Suppressor macrophage treated with lipopolysaccharide for 4 hours (primary cell): ENCODE measurements at places on chromosomes 12 and 14.

- DNase-seq = peak; percentile 86
Observed at GRCh38 chr12:7142056-7142644, 12.0 kb downstream of the CLSTN3 start.

- peak; percentile 69 for DNase-seq
Observed at GRCh38 chr12:47819138-47819895, 386 bp downstream of the HDAC7 start.

GRCh38 chr12:83538361-83538965 lies 851.8 kb downstream of the TMTC2 start:
- no peak for DNase-seq

DNA sequence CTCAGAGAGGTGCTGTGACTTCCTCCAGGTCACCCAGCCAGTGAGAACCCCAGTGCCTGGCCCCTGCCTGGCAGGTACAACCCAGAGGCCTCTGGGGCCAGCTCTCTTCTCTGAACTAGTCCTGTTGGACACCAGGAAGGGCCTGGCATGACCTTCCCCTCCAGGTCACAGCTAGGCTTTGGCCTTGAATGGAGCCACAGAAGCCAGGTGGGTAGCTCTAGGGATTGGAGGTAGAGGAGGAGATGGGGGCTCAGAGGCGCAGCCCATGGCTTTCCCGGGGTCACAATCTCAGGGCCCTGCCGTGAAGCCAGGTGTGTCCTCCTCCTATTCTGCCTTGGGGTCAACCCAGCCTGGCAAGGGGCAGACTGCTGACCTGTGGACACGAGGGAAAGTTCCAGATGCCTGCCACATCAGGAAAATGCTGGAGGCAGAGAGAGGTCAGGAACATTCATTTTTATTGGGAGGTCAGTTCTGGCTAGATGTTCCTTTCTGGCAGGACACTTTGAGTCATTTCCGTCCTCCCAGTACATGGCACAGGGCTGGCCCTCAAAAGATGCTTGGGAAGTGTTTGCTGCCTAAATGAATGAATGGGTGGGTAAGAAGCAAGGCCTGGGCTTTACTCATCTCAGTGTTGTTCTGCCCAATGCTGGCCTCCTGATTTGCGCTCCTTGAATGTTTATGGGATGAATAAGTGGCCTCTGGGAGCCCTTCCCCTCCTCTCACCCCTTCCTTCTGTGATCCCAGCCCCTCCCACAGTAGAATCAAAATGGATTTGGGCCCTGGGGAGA lies 25.4 kb downstream of the FAM222A start:
- no peak for DNase-seq

DNA sequence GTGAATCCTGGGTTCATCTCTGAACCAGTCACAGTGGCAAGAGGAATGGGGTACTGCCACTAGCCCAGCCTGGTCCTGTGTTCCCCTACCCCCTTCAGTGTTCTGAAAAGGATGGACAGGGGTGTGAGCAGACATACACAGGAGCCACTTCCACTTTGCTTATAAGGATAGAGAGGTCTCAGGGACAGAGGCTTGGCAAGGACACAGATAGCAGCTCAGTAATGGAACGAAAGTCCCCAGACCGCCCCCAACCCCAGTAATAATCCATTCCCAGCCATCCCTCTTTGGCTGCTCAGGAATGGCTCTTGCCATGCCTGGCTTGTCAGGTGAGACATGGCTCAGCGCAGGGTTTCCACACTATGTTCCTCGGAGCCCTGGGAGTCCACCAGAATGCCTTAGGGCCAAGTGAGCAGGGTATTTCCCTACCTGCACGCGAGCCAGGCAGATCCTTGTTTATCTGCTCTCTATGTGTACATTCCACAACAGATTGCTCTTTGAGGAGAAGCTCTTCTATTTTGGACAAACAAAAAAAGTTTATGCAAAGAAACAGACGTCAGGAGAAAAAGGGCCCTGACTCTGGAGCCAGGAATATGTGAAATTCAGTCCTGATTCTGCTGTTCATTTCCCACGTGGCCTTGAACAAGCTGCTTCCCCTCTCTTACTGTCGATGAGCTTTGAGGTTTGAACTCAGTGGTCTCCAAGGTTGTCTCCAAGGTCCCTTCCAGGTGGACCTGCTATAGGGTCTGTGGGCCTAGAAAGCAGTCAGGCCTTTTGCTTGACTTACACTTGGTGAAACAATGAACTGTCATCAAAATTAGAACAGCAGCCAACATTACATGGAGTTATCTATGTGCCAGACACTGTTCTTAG lies 10.0 kb downstream of the UBE3B start:
- no peak for DNase-seq

- no peak for DNase-seq
Observed at GRCh38 chr12:43132291-43132690, 419.7 kb downstream of the ADAMTS20 start.

DNA sequence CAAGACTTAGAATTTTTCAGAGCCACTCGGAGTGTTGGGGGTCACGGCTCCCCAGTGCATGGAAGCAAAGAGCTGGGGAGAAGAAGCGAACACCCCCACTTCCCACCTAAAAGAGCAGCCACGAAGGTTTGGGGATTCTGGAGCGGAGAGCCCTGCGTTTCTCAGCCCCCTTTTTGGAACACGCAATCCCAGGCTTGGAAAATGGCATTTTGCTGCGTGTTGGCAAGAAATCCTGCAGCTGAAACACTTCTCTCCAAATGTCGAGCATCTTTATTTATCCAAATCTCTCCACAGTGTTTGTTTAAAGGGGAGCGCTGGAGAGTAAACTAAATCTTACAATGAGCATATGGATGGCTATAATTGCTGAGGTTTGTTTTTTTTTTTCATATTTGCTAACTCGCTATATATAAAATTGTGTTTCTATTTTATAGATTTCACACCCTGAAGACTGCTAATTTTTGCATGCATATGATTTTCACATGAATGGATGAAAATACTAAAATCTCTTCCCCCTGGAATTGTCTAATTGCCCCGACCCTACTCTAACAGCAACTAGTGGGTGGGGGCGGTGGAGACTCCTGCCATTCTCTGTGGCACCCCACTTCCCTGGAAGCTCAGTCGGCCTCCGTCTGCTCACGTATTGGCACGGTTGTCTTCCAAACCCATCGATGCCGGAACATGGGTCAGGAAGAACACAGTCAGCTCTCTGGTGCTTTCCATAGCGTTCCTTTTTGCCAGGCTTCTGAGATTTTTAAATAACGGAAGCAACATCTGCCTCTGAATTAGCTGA lies 120.5 kb downstream of the GCH1 start:
- no peak for DNase-seq

DNA sequence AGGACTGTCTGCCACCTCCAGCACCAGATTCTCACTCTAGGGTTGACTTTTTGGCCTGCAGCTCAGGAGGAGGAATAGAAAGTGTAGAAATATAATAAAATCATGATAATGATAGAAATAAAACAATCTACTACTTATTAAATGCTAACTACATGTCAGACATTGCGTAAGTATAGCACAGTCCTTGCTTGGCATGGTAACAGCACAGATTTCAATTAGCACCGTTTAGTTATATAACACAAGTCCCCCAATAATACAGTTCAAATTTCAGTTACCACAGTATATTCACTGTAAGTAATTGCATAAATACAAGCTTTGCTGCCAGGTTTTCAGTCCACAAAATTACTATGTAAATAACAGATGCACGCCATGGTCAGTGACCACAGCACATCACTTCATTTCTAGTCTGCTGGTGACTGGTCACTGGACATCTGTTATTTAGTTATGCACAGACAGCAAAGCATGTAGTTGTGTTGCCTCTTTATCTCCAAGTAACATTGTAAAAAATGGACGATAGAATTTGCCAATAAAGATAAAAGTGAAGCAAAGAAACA lies 6.5 kb upstream of the GLT8D2 start:
- no peak for DNase-seq

- no peak for DNase-seq
Observed at GRCh38 chr12:73769337-73769736, 768.3 kb upstream of the ATXN7L3B start.

DNA sequence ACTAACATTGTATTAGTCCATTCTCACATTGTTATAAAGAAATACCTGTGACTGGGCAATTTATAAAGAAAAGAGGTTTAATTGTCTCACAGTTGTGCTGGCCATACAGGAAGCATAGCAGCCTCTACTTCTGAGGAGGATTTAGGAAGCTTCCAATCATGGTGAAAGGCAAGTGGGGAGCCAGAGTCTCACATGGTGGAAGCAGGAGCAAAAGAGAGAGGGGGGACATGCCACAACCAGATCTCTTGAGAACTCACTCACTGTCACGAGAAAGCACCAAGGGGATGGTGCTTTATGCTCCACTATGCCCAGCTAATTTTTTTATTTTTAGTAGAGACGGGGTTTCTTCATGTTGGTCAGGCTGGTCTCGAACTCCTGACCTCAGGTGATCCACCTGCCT lies 13.3 kb downstream of the OS9 start:
- no peak for DNase-seq

DNA sequence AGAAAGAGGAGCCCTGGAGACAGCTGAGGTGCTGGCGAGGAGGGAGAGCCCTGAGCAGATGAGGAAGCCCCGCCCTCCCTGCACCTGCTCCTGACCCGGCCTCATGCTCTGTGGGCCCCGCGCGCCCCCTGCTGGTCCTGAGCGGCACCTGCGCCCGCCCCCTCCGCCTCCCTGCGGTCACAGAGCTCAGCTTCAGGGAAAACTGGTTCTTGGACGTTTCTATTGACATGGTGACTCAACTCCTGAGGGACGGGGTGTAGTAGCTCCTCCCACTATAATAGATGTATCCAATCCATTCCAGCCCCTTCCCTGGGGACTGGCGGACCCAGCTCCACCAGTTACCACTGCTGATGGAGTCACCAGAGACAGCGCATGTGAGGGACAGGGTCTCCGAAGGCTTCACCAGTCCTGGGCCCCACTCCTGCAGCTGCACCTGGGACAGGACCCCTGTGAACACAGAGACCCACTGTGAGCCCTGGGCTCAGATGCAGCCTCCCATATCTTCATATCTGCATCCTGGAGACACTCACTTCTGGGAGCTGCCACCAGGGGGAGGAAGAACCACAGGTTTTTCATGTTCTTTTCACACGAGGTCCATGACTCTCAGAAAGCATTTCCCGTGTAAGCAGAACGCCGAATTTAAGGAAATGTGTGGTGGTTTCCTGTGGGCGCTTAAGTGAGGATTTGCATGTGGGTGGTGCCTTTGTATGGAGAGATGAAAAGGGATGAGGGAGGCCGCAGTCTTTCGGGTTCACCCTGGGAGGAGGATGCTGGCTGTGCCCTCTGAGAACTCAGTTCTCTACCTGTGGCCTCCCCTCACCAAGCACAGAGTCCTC lies 1346.4 kb downstream of the TMEM121 start:
- peak; percentile 68 for DNase-seq

DNA sequence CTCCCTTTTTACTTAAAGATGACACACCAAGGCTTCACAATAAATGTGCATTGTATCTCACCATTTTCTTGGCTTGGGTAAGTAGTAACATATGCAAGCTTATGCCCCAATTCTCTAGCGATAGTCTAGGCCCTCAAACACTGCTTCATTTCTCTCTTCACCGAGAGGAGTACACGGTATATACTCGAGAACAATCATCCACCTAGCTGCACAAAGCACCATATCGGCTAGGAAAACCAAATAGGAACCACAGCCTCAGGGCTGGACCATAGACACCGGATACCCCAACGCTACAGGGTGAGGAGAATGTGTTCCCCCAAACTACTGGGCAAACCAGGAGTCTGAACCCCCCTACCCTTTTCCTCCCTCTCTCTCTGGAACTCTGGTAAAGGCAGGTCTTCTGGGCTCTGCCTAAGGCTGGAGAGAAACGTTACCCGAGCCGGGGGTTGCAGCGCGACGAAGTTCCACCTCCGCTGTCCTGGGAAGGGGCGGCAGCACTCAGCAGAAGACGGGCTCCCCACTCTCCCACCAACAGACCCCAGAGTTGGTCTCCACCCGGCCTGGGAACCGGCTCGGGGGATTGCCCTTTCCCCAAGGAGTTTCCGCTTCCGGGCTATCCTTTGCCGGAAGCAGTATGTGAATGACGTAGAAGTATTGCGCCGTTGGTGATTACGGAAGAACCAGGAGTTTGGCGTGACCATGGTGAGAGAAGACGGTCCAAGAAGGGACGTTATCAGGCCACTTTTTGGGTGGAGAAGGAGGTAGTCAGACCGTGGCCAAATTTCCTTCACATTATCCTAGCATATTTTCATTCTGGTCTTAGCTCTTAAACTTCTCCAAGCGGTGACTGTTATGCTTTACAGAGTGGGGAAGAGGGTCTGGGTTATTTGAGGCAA lies at the start of the genes AREL1 and FCF1:
TSS of gene AREL1 (minus strand) at position 582 of the 896 bp plus-strand sequence. CDS start 27,465 bp downstream, outside the sequence.
TSS of gene FCF1 (plus strand) at position 646 of the 896 bp plus-strand sequence. CDS start at position 700, 54 bp downstream.
- peak; percentile 95 for DNase-seq

- no peak for DNase-seq
Observed at GRCh38 chr12:45598761-45599160, 130.7 kb upstream of the ARID2 start.

GRCh38 chr14:47507861-47508260 lies 167.5 kb downstream of the MDGA2 start:
- DNase-seq = no peak

GRCh38 chr12:23810329-23810902 lies 139.1 kb downstream of the SOX5 start:
- DNase-seq = no peak

GRCh38 chr14:76997257-76997970 lies 31.1 kb downstream of the IRF2BPL start:
- no peak for DNase-seq

- DNase-seq = no peak
Observed at GRCh38 chr14:102464006-102464405, 45.6 kb downstream of the ANKRD9 start.
